ENCODE measurements at places on chromosomes 13 and 19.
A peak's percentile ranks its signal among the peaks of the same experiment; 100 is the strongest.

DNA sequence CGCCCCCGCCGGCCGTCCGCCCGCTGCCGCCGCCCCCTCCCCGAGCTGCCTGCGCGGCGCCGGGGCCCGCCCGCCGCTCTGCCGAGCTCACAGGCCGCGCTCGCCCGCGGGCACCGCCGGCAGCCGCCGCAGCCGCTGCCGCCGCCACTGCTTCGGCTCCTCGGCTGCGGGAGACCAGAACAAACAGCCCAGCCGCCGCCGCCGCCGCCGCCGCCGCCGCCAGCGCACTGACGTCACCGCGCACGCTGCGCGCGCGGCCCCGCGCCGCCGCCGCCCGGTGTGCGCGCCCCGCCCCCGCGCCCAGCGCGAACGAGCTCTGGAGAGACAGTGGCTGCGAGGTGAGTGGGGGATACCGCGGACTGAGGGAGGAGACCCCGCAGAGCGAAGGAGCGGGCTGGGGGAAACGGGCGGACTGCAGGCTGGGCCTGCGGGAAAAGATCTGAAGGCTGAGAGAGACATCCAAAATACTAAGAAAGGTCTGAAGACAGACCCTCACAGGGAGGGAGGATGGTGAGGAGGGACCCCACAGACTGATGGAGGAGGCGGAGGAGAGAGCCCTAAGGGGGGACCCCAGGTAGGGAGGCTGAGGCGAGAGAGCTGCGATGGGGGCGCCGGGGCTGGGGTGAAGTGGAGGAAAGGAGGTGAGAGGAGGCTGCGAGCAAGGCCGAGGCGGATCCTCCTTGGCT, at the start of gene BRD4:
Gene BRD4 (minus strand): TSS at position 229 of the 686 bp plus-strand sequence. CDS start 59,440 bp downstream, outside the sequence.
- DNase-seq: peak; percentile 81

DNA sequence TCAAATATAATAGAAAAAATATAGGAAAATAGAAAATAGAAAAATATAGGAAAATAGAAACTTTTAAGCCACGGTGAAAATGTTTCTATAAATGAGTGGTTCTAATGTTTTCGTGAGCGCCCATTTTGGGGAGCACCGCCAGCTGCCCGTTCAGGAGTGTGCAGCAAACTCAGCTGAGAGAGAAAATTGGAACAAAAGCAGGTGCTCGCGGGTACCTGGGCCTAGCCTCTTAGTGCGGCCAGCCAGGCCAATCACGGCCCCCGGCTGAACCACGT, 204 bp upstream of the PDX1 start:
- no peak for DNase-seq

- DNase-seq: no peak
Observed at GRCh38 chr19:51147663-51148062, 5.6 kb downstream of the SIGLEC7 start.

DNA sequence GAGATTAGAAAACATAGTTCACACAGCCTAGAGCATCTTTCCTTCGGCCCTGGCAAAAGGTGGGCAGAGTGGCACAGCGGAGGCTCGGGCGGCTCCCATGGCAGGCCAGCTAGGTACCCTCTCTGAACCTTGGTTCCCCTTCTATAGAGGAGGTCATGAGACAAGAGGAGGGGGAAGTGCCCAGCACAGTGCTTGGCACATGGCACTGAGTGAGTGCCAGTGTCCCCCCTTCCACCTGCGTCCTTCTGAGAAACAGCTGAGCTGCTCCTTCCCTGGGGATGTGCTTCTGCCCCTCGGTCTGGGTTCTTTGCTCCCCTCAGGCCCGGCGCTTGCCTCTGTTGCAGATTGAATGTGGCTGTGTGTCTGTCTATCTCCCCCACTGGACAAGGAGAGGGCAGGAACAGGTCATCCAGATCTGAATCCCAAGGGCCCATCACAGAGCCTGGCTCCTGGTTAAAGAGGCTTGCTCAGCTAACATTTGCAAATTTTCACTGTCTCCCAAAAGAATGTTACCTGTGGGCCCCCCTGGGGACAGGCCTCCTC, 165.6 kb downstream of the USP12 start:
- no peak for DNase-seq

DNA sequence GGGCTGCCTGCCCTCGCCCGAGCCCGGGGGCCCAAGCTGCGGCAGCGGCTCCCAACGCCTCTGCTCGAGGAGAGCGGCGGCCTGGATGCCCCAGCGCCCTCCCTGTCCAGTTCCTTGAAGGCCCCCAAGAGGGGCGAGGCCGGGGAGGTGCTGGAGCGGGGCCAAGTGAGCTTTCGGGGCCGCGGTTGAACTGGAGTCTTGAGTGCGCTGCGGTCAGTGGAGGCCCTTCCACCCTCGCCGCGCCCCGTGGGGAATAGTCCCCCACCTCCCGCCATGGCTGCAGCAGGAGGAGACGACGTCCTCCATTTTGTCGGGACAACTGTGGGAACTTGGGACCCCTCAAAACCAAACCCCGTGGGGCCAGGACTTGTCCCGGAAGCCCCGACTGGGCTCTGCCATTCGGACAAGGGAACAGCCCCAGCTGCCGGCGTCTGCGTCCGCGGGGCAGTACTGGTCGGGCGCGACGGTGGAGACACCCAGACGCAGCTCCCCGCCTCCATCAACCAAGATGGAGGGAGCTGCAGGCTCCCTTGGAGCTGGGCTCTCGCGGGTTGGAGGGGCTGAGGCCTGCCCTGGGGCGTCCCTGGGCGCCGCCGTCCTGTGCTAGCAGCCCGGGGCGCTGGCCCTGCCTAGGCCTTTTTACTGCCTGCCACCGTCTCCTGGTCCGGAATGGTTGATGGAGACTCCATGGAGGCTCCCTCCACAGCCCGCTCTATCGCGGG, 736 bp upstream of the ZMYM5 start:
- DNase-seq: peak; percentile 67

- no peak for DNase-seq
Observed at GRCh38 chr19:2615782-2616181, 86.7 kb downstream of the GNG7 start.

- DNase-seq: peak; percentile 7
Observed at GRCh38 chr19:35533822-35534392, 651 bp downstream of the GAPDHS start.

DNA sequence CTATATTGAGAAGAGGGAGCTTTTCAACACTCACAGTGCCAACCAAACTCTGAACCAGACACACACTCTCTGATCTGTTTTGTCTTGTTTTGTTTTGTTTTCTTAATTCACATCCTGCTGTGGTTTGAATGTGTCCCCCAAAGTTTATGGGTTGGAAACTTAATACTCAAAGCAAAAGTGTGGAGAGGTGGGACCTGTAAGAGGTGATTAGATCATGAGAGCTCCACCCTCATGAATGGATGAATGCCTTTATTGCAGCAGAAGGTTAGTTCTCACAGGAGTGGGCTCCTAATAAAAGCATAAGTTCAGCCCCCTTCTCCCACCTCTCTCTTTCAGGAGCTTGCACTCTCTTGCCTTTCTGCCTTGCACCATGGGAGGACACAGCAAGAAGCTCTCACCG, 957.1 kb downstream of the PCDH9 start:
- DNase-seq: no peak

GRCh38 chr19:55285229-55285890, 1.6 kb downstream of the BRSK1 start:
- no peak for DNase-seq

GRCh38 chr13:20782116-20782708, 8.5 kb upstream of the EEF1AKMT1 start:
- DNase-seq: no peak

DNA sequence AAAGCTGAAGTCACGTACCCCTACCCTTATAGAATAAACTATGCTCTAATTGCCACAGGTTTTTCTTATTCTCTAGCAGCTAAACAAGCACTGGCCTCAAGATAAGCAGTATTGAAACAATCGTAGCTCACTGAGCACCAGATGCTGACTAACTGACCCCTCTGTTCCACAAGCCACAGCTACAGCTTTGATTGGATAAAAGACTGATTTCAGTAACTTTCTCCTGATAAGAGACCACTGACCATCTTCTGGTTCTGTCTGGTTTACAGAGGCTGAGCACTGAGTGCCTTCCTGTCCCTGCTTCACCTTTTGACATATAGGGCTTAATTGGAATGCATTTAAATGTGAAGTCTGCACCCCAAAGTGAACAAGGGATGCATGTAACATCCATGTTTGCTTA, 8.4 kb upstream of the RAP2A start:
- no peak for DNase-seq

- no peak for DNase-seq
Observed at GRCh38 chr13:80605716-80606115, 264.8 kb upstream of the SPRY2 start.

DNA sequence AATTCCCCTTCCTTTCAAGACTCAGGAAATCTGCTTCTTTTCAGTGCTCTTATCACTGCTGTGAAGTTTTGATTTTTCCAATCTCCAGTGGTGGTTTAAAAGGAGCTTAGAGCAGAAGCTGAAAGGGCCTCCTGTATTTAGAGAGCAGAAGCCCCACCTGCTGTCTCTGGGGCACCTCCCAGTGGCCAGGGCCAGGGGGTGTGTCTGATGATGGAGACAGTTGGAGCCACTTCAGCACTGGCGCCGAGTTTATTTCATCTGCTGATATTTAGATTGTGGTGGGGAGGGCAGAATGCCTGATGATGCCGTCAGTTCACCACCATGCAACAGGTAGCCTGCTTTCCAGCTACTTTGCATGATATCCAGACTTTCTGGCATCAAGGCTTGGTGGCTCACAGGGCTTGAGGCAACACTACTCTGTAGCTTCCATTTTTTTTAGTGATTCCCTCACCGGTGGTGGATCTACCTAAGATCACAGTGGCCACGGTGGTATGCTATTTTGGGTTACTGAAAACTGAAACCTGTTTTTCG, 371.9 kb downstream of the KCNRG start:
- peak; percentile 40 for DNase-seq

GRCh38 chr13:112638157-112638750, 50.3 kb upstream of the TUBGCP3 start:
- no peak for DNase-seq

DNA sequence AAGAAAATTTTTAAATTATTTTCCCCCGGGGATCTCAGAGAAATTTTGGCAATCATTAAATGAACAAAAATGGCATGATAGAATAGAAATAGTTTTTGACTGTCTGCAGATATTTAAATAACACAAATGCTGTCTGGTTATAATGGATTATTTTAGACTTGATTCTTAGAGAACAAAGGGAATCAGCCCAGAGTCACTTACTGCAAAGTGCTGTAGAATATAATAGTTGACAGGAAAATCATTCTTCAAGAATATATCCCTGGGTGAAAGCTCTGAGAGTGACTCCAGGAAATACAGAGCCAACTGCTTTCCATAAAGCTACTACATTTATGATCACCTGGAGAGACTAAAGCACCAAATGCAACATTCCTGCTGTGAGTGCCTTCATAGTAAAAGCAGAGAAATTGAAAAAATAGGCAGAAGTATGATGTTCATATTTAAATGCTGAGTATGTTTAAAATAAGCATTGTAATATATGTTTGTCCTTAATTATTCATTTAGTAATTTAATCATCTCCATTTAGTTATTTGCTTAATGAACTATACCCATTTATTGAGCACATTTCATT, 1765.8 kb downstream of the SLITRK1 start:
- DNase-seq: no peak

DNA sequence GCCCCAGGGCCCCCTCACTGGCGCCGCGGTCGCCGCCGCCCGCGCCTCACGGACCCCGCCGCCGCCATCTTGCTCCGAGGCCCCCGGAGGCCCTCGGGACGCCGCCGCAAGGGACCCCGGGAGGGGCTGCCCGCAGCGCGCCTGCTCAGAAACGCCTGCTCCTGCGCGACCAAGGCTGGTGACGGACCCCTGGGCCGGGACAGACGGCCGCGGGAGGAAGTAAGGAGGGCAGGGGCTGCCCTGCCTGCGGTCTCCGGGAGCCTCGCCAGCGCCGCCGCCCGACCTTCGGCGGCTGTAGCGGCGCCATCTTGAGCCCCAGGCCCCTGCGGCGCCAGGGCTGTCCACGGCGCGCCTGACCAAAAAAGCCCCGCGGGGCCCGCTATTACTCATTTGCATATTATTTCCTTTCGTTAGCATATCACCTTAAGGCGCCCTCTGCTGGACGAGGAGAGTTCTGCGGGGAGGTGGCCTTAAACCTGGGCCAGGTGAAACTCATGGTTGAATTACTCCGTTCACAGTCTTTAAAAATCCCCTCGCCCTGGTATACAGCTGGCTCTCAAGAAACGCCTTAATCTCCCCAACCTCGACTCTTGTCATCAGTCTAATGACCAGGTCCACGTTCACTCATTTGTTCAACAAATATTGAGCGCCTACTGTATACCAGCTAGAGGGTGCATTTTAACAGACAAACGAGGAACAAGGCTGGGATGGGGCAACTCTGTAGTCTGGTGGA, at the start of gene REXO1:
Gene REXO1 (minus strand): TSS at position 85 of the 733 bp plus-strand sequence. CDS start 125 bp downstream, outside the sequence.
- peak; percentile 97 for DNase-seq

- no peak for DNase-seq
Observed at GRCh38 chr13:98977568-98978265, at the start of gene DOCK9. Gene DOCK9 (minus strand): TSS chr13:98978064. CDS start chr13:98977909, 155 bp downstream.

- no peak for DNase-seq
Observed at GRCh38 chr19:2511570-2511969, 35.6 kb downstream of the GADD45B start.

- DNase-seq: peak; percentile 94
Observed at GRCh38 chr19:1076951-1077350, 10.0 kb downstream of the ARHGAP45 start.

DNA sequence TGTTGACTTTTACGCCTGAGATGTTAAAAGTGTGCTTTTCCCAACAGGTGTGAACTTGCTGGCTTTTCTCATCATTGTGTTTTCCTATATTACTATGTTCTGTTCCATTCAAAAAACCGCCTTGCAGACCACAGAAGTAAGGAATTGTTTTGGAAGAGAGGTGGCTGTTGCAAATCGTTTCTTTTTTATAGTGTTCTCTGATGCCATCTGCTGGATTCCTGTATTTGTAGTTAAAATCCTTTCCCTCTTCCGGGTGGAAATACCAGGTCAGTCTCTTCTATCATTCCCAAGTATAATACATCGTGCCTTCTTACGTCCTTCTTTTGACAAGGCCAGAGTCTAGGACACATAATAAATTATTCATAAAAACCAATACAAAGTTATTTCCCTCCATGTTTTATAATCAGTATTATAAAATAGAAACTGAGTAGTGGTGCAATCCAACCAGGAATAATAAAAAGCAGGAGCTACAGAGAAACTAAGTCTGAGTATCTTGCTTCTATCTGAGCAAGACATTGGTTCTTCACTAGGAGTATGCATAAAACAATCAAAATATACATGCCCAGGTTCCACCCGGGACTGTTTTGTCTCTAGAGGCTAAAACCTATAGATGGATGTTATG, 57.9 kb downstream of the RXFP2 start:
- no peak for DNase-seq
